Hindlimb muscle (tissue), 1 donor: ENCODE measurements at places on chromosomes 4 and X.

GRCh38 chr4:183751106-183751505 is 92.0 kb downstream of the TRAPPC11 start:
- DNase-seq = no peak

GRCh38 chrX:119374736-119375135 is 24.4 kb upstream of the SLC25A43 start:
- no peak for DNase-seq

DNA sequence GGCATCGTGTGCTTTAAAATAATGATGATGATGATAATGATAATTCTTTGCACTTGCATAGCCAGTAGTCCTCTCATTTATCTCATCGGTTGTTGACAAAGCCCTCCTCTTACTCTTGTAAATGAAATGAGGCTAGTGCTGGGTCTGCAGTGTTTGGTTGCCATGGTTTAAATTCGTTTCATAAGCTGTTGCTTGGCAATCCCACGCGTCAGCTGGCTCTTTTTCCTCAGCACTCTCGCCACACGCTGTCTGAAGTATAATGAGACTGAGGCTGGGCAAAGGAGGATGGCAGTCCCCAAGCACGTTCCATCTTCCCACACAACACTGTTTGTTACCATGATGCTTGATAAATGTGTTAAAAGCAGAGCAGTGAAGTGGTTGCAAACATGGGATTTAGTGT is 15.5 kb downstream of the PAGE4 start:
- no peak for DNase-seq

GRCh38 chr4:35038845-35039244 is 1205.5 kb downstream of the ARAP2 start:
- DNase-seq = no peak

DNA sequence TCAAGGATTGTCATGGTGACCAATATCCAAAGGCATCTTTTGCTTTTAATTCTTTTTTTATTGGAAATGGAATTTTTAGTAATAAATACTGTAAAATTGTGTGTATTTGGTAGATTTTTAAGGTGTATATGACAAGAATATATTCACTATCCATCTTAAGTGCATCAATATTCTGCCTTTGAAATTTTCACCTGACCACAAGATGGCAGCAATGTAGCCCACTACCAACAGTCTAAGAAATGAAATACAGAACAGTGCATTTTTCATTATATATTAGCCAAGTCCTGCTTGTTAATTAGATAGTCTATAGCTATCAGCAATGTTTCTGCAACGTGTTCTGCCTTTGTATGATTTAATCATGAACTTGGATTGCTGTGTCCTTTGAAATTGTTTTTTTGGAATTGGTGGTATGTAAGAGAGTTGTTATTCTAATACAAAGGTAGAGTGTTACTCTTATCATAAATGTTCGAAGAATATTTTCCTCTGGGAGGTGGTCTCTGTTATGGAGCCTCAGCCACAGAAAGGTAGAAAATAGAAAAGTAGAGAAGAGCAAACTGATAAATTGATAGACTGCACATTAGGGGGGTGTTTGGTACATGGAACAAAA is 38.2 kb downstream of the HPGDS start:
- peak; percentile 36 for DNase-seq

DNA sequence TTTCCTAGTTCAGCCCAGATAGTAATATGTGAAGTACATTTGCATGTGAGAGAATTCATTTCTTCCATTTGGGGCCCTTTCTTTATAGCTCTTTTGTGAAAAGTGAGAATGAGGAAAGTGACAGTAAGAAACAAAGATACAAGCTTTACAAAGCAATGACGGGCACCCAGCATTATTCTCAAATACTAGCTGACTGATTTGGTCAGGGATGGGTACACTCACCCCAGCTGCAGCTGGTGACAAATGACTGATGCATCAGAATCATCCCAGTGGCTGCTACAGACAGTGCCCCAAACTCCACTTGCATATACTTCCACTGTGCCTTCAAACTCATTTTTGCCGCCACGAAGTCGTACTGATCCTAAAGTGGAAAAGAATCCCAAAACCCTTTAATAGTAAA is 14.8 kb downstream of the PRSS12 start:
- no peak for DNase-seq

DNA sequence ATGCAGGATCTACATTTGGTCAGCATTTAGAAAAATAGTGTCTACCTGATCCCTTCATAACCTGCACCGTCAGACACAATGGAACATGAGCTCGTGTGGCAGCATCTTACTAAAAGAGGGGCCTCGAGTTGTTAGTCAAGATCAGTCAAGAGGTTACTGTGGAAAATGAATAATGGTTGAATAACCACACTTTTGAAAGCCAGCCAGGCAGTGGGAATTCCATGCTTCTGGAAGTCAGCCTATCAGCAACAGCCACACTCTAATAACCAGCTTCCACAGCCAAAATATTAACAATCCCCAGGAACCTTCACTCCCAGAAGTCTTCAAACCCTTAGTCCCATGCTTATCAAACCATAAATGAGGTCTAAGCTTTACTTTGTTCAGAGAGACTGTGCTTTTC is 234.3 kb downstream of the HS3ST1 start:
- DNase-seq = no peak

DNA sequence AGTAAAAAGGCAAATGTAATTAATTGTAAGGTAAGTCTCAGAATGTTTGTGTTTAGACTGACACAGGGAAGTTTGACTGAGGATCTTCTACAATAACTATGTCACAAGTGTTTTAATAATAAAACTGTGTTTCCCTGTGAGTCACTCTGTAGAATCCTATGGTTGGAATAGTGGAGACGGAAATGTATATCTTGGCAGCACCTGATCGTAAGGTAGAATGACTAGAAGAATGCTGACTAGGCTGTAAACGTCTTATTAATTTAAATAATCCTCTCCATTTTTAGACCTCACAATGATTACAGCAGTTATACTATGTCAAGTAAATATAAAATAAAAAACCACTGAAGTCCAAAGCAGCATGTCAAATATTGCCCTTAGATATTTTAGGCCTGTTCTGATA is 266.0 kb downstream of the CCSER1 start:
- no peak for DNase-seq

DNA sequence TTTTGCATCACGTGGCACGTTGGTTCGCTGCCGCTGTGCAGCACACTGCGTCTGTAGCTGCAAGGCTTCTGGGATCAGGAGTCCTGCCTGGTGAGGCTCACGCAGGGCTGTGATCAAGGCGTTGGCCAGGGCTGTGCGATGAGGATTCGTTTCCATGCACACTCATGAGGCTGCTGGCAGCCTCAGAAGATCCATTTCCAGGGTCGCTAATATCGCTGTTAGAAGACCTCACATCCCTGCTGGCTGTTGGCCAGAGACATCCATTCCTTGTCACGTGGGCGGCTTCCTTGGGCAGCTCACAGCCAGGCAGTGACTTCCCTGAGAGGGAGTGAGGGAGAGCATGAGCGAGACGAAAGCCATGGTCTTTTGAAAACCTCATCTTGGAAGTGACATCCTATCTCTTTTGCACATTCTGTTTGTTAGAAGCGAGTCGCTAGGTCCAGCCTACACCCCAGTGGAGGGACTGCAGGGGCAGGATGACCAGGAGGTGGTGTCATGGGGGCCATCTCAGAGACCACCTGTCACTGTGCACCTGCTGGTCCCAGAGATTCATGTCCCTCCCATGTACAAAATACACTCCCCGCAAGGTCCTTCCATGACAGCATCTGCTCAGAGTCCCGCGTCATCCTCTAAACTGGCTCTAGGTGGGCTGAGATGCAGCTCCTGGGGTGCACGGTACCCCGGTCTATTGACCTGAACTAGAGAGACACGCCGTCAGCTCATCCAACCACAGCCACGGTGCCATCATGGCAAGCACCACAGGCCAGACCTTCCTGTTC is 12.2 kb downstream of the RGS12 start:
- peak; percentile 67 for DNase-seq

GRCh38 chr4:17117746-17118145 is 219.3 kb upstream of the LDB2 start:
- DNase-seq = no peak

DNA sequence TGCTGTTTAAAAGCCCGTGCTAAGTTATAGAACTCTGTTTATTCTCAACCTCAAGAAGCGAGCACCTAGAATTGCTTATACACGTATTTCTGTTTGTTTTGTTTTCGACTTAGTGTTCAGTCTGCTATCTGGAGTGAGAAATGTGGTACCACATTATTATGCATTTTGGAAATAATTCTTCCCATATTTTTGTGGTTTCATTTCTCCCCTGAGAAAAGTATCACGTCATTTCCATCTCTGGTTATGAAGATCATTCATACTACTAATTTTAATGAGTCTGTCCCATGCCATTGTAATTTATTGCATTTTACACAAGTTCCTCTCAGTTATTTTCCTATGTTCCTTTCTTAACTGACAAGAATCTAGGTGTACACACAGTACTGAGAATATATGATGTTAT is 186.0 kb downstream of the DCHS2 start:
- no peak for DNase-seq

GRCh38 chr4:181671672-181672071 is 571.5 kb upstream of the TENM3 start:
- no peak for DNase-seq

- DNase-seq = no peak
Measured at GRCh38 chrX:109782994-109783700, 50.1 kb upstream of the ACSL4 start.

- DNase-seq = no peak
Measured at GRCh38 chr4:109029987-109030386, 267.1 kb upstream of the ETNPPL start.

- DNase-seq = no peak
Measured at GRCh38 chrX:43552156-43552555, 103.9 kb upstream of the MAOA start.

DNA sequence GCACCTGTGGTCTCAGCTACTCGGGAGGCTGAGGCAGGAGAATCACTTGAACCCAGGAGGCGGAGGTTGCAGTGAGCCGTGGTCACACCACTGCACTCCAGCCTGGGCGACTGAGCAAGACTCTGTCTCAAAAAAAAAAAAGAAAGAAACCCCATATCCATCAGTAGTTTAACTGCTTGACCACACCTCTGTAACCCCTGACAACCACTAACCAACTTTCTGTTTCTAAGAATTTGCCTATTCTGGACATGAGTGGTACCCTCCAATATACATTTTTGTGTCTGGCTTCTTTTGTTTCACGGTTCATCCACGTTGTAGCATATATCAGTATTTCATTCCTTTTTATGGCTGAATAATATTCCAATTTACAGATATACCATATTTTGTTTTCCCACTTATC is 9.1 kb downstream of the PPAT start:
- no peak for DNase-seq

DNA sequence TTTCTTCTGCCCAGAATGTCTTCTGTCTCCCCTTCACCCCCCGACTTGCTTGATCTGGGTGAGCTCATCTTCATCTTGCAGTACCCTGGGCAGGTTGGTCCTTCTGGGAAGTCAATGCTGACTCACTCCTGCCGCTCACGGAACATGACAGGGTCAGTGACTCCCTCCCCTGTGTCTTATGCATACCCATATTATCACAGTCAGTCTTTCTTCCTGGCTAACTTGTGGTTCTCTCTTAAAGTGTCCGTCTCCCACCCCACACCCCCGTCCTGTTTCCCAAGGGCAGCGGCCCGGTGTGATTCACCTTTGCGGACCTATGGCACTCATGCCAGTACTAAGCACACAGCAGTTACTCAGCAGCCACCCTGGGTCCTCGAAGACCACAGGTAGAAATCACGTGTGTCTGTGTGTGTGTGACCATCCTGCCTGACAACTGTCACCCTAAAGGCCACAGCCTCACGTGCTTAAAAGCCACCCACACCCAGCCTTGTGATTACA is 17.7 kb downstream of the IQSEC2 start:
- no peak for DNase-seq

DNA sequence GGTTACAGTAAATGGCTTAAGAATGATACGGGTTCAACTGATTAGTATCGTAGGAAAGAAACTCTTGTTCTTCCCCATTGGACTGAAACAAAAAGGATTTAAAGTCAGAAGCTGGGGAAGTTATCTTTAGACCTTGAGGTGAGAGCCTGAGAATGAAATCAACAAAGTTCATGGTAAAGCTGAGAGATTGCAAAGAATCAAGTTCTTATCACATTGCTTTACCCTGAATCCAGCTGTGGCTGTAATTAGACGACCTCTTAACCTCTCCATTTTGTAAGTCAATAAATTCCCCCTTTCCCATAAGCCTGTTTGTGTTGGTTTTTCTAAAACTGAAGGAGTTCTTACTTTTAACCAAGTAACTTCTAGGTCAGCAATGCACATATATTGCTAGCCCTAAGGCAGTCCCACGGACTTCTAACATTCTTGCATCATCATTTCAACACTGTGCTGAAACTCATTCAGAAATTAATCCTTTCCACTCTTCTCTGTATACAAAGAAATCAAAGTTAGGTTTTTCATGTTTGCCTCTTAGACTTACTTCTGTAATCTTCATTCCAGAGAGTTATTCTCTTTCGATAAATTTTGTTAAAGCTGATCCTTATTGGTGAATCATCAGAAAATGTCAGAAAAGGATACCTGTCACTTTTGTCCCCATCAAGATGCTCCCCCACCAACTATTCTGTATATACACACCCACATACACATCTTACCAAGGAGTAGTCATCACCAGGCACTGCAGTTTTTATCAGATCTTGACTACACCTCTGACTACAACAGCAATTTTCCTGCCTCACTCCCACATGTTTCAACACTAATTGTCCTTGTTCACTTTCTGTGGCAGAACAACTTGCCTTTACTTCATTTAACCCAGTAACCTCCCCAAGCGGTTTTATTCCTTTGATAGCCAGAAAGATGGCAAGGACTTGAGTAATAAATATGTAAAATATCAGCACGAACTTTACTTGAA is 77.9 kb upstream of the STK26 start:
- DNase-seq = no peak

- DNase-seq = peak; percentile 64
Measured at GRCh38 chrX:110418316-110419235, 59.9 kb downstream of the RTL9 start.

DNA sequence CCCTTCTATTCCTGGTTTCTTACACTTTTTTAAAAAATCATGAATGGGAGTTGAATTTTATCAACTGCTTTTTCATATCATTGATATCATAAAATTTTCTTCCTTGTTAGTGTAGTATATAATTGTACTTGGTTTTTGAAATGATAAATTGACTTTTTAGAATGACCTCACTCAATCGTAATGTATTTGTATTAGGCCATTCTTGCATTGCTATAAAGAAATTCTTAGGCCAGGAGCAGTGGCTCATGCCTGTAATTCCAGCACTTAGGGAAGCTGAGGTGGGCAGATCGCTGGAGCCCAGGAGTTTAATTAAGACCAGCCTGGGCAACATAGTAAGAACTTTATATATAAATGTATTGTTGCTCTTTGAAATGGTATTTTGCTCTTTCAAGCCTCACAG is 6.3 kb downstream of the EXOC1 start:
- DNase-seq = no peak

- DNase-seq = no peak
Measured at GRCh38 chrX:103212749-103213457, 2.0 kb upstream of the BEX4 start.

GRCh38 chrX:154730253-154730891 is 20.5 kb downstream of the GAB3 start:
- no peak for DNase-seq

GRCh38 chr4:140256335-140256734 is 102.4 kb upstream of the MAML3 start:
- DNase-seq = no peak
